CD8-positive, alpha-beta T cell (primary cell): ENCODE measurements at places on chromosomes 1 and 21.

GRCh38 chr1:208117409-208117808, 126.8 kb downstream of the PLXNA2 start:
- no peak for DNase-seq

GRCh38 chr1:218164930-218165700, 120.0 kb upstream of the RRP15 start:
- DNase-seq: no peak

- no peak for DNase-seq
These were observed 81.1 kb downstream of the PEX14 start for GRCh38 chr1:10555635-10556429.

DNA sequence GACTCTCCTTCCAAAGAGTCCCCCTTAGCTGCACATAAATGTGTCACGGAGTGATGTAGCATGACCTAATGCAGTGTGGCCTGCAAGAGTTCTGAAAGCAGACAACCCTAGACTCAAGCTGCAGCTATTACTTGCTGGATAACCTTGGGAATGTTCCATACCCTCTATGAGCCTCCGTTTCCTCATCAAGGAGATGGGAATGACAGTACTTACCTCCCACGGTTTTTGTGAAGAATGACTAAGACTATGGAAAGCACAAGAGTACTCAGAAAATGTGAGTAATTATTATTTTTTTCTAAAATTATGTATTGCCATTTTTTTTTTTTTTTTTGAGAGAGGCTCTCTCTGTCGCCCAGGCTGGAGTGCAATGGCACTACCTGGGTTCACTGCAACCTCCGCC, 3.0 kb downstream of the TTC39A start:
- no peak for DNase-seq

DNA sequence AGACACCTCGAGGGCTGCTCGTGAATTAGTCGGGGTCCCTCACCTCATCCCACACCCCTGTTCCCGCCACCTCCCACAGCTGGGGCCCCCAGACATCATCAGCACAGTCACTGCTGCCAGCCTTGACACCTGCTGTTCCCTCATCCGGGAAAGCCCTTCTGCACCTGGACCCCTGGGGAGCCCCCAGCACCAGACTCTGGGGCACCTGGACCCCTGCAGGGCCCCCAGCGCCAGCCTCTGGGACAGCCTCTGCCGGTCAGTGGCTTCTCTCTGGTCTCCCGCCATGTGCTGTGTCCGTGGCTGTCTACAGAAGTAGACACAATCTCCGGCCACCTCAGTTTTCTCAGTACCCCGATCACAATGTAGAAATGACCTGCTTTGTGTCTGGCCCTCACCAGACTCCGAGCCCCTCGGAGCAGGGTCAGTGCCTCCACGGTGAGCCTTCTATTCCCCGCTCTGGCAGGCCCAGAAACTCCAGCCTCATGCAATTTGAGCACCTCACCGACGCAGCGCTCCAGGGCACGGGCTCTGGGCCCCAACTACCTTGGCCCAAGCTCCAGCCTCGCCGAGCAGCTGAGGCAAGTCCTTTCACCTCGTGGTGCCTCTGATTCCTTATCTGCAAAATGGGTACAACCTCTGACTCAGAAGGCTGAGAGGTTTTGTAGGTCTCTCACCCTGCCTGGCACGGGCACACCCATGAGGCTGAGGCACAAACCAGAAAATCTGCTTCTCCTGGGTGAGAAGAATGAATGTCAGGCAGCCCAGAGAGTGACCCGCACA, 84.7 kb downstream of the RIPK4 start:
- DNase-seq: no peak
